CD4-positive, alpha-beta T cell (primary cell): ENCODE measurements at places on chromosomes 13 and 19.

DNA sequence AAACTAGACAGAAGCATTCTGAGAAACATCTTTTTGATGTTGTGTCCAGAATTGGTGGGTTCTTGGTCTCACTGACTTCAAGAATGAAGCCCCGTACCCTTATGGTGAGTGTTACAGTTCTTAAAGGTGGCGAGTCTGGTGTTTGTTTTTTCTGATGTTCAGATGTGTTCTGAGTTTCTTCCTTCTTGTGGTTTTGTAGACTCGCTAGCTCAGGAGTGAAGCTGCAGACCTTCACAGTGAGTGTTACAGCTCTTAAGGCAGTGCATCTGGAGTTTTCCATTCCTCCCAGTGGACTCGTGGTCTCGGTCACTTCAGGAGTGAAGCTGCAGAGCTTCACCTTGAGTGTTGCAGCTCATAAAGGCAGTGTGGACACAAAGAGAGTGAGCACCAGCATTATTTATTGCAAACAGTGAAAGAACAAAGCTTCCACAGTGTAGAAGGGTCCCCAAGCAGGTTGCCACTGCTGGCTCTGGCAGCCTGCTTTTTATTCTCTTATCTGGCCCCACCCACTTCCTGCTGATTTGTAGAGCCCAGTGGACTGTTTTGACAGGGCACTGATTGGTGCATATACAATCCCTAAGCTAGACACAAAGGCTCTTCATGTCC lies 1820.8 kb downstream of the UQCRFS1 start:
- DNase-seq, result no peak

DNA sequence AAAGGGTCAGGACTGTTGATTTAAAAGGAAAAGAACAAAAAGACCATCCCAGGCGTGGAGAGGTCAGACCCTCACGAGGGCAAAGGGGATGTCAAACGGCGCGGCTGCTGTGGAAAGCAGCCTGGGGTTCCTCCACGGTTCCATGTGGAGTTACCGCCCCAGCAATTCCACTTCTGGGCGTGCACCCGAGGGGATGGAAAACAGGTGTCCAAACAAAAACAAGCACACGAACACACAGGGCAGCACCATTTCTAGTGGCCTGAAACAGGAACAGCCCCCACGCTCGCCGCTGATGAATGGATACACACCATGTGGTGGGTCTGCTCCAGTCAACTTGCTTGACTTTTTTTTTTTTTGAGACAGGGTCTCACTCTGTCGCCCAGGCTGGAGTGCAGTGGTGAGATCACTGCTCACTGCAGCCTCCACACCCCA lies 11.2 kb downstream of the AP3D1 start:
- DNase-seq, result no peak

GRCh38 chr13:102395174-102395573 lies 6.7 kb downstream of the FGF14 start:
- DNase-seq, result no peak

- DNase-seq, result no peak
Observed at GRCh38 chr13:101013245-101013644, 338.6 kb upstream of the TMTC4 start.

- DNase-seq, result no peak
Observed at GRCh38 chr13:37194428-37194861, 89.0 kb upstream of the CSNK1A1L start.

- DNase-seq, result no peak
Observed at GRCh38 chr13:42041684-42042035, 6.8 kb upstream of the DGKH start.

GRCh38 chr19:19120308-19121231 lies 17.7 kb downstream of the TMEM161A start:
- DNase-seq, result no peak

DNA sequence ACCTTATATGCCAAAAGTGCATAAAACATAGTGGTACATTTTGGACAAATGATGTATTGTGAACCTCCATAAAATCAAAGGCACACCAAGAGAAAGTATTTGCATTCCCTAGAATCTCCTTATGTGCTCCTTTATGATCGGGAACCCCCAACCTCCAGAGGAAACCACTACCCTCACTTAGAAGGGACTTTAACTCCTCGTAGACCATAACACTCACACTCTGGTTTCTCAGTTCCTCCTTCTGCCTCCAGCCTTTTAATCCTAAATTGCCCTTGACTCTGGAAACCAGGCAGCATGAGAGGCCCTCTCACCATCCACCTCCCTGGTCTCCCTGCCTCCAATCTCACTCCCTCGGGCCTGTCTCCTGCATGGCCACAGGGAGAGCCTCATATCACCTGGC lies 9.8 kb upstream of the KCNN4 start:
- no peak for DNase-seq
